ENCODE measurements at places on chromosomes 2 and 18.
A peak's percentile ranks its signal among the peaks of the same experiment; 100 is the strongest.

GRCh38 chr2:163649080-163649479 is 86.7 kb downstream of the FIGN start:
- DNase-seq: no peak

DNA sequence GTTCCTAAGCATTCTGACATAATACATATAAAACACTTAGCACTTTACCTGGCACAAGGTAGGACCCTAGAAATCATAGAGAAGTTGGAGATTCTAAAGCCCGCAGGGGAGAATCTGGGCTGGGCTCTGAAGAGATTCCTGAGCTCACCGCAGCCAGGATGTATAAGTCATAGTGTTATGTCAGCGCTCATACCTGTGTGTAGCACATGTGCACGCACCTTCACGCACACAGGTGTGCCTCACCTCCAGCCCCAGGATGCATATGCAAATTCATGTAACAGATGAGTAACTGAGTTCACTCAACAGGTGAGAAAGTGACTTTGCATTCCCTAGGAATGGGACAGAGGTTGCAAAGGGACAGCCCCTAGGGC is 7.9 kb upstream of the SDC1 start:
- no peak for DNase-seq

- DNase-seq: no peak
These were observed 138.3 kb upstream of the STON1 start for GRCh38 chr2:48391616-48392015.

DNA sequence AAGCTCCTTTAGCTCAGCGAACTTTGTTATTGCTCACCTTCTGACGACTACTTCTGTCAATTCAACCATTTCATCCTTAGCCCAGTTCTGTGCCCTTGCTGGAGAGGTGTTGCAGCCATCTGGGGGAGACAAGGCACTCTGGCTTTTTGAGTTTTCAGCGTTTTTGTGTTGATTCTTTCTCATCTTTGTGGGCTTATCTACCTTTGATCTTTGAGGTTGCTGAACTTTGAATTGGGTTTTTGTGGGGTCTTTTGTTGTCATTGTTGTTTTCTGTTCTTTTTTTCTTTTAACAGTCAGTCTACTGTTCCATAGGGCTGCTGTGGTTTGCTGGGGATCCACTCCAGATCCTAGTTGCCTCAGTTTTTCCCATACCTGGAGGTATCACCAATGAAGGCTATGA is 57.3 kb downstream of the GTF3C3 start:
- DNase-seq: no peak

DNA sequence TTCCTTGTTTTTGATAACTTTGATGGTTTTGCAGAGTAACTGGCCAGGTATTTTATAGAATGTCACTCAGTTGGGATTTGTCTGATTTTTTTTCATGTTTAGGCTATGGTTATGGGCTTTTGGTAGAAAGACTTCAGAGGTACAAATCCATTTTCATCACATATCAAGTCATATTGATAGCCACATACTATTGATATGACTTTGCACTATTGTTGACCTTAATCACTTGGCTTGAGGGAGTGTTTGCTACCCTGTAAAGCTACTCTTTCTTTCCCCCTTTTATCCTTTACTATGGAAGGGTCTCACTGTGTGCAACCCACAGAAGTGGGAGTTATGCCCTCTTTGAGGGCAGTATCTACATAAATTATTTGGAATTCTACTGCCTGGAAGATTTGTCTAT is 109.8 kb downstream of the BABAM2 start:
- no peak for DNase-seq

DNA sequence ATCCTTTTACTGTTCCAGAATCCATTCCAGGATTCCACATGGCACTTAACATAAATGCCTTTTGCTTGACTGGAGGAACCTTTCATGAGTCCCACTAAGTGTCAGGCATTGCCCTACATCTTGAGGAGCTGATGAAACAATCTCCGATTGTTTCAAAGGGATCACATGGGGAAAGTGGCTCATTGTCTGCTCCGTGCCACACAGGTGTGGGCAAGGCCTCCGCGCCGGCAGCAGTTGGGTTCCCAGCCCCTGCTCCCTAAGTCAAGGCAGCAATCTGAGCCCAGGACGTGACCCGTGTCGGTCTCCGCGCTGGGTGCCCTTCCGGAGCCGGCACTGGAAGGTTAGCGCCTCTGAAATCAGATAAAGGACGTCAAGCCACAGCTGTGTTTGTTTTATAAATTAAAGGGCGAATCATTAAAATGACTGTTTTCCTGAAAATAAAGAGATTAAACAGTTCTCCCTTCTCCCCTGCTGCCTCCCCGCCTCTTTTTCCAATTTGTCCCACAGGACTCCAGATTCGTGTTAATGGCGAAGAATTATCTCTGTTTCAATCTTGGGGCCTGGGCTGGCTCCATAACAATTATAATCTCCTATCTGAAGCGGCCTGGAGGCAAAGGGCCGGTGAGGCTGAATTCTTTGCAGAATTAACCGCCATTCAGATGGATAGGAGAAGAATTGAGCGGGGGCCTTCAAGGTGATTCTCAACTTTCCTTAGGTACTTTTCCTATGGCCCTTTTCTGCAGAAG is 84.3 kb upstream of the FZD7 start:
- peak; percentile 58 for DNase-seq

DNA sequence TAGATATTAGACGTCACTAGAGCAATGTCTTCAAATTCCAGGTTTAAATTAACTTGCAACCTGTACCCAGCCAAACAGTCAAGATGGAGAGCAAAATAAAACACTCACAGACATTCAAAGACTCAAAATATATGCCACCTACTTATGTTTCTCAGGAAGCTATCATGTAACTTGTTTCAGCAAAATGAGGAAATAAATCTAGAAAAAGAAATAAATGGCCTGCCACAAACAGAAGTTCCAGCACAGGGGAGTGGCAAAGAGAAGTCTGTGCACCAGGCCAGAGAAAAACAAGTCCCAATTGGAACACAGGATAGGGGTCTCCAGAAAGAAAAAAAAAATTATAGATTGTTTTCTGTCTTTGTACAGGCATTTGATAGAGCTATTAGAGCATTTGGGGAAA is 96.7 kb downstream of the LRP2 start:
- DNase-seq: no peak

- DNase-seq: no peak
These were observed 62.1 kb upstream of the REL start for GRCh38 chr2:60819155-60819862.

DNA sequence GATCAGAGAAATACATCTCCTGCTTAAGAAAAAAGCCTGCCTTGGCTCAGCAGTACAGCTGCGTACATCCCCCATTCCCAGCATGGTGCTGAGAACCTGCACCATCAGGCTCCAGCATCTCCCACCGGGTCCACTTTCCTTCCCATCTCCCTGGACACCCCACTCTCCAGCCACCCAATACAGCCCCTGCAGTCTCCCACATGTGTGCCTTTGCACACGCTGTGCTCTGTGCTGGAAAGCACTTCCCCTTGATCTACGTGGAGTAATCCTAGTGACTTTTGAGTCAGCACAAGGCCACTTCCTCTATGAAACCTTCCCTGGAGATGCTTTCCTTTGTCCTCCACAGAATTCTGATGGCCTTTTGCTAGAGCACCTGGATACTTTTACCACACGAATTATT is 17.0 kb downstream of the STAT1 start:
- DNase-seq: no peak

DNA sequence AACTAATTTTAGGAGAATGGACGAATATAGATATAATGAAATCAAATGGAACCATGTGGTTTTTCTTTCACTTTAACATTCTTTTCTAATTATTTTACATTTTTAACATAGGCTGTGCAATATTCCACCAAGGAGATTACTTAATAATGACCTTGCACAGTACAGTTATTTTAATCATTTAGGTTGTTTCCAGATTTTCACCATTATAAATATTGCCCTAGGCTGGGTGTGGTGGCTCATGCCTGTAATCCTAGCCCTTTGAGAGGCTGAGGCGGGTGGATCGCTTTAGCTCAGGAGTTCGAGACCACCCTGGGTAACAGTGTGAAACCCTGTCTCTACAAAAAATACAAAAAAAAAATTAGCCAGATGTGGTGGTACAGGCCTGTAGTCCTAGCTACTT is 14.5 kb upstream of the DRC1 start:
- DNase-seq: no peak

GRCh38 chr2:102129951-102130646 is 12.4 kb upstream of the IL1R1 start:
- DNase-seq: no peak

GRCh38 chr2:84732897-84733778 is 147.7 kb downstream of the TRABD2A start:
- DNase-seq: peak; percentile 15

GRCh38 chr2:69285379-69285894 is 101.6 kb downstream of the GFPT1 start:
- no peak for DNase-seq

- no peak for DNase-seq
These were observed 355 bp upstream of the KIDINS220 start for GRCh38 chr2:8837795-8838140.

DNA sequence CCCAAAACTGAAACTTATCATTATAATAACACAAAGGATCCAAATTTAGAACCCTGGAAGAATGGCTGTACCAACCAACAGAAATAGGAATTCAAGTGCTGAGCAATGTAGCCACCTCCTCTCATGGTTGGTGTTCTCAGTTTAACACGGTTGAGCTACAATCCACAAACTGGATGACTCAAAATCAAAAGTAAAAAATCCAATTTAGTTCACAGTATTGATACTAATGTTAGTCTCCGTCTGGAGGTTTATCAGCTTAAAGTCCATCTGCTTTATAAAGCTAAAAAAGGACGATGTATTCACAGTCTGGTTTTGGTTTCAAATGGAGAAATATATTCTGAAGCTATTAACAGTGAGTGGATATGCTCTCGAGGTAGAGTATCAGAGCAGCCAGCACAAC is 40.5 kb downstream of the CNTNAP5 start:
- DNase-seq: no peak

DNA sequence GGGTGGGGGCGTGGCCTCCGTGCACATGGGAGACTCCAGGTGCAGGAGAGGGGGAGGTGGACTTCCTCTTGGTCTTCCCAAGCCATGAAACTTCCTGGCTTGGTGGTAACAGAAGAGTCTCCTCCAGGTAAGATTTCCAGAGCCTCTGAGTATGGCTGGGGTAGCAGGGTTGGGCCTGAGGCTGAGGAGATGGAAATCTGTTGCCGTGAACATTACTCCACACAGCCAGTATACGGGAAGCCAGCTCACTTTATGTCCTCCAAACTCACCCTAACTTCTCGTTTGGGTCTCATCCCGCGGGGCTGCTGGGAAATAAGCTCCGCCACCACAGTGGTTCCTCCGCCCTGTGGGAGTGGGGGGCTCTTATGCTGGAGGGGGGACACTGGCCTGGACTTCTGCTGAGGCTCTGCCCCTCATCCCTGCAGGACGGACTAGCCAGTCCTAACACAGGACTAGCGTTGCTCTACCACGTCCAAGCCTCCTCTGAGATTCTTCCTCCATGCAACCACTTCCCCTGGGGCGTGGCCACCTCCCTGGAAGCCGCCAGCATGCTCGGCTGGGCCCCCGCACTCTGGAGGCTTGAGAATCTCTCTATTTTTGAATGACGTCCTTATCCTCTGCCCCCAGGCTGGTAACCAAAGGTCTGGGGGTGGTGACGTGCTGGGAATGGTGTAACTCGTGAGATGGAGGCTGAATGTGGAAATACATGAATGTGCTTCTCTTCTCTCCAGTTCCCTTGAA is 777 bp upstream of the RAB17 start:
- no peak for DNase-seq

GRCh38 chr2:236910781-236911495 is 174.8 kb upstream of the COPS8 start:
- DNase-seq: no peak

DNA sequence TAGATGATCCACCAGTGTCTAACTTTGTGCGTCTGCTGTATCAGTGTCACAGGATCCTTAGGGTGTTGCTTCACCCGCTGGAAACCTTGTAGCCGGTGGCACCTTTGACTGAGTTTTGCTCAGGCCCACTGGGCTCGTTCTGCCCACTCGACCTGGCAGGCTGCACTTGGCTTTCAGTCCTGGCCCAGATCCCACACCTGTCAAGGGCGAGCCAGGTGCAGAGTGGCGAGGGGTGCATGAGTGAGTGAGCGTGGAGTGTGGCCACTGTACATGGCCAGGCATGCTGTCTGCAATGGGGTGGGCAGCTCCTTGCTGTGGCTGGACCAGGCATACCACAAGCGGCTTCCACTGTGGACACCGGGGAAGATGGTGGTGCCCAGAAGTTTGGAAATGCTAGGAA is 179.0 kb downstream of the FAM210A start:
- no peak for DNase-seq

DNA sequence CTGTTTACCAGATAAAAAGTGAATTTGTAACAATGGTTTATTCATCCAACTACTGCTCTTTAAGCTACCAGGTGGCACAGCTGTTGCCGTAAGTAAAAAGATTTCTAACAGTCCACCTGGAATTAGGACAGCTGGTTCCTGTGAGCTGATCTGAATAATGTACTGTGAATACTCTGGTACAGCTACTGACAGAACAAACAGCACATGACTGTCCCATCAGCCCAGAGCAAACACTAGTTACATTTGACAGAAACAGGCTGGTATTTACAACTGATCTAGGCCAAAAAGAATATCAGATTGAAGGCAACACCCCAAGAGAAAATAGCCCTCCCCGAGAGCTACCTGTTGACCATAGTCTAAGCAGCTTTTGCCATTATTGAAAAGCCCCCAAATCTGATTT is 840.4 kb downstream of the CPS1 start:
- DNase-seq: no peak

DNA sequence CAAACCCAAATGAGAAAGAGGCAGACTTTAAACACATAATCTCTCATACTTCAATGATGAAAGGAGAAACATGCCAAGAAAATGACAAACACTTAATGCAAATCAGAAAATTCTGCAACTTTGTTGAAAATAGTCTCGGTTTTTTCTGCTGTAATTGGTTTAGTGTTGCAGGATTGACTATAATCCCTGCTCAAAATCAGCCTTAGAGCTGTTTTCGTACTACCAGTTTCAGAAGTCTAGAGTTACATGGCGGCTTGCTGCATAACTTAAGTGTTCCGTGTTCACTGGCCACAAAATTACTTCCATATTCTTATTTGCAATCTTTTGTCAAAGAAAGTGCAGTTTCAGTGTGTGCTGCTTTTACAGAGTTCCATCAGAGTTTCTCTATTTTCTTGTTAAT is 48.9 kb upstream of the ITGAV start:
- DNase-seq: peak; percentile 69

- no peak for DNase-seq
These were observed 43.4 kb downstream of the CCDC102B start for GRCh38 chr18:68841301-68841700.

- no peak for DNase-seq
These were observed 4.6 kb downstream of the TIGD1 start for GRCh38 chr2:232545511-232546375.

Measured in AG10803 (cell line).